ENCODE measurements at places on chromosomes 4 and X. TPM values are rescaled to one million over a fixed set of nuclear protein-coding genes. Genes with fewer than 3 reads are reported as not detected.

CCNB3 gene
- total RNA-seq, result 0.83 TPM

RBMXL3 gene
- total RNA-seq, result not detected

CXCL1 gene
- total RNA-seq, result 3.8 TPM

PAK3 gene
- total RNA-seq, result 10.8 TPM

GAGE12E gene
- not detected for total RNA-seq

PFKFB1 gene
- total RNA-seq, result 0.86 TPM

SHISA3 gene
- total RNA-seq, result 0.24 TPM

ZGRF1 gene
- total RNA-seq, result 24.8 TPM

SORCS2 gene
- total RNA-seq, result 13.4 TPM

STK32B gene
- total RNA-seq, result 3.0 TPM

SPARCL1 gene
- total RNA-seq, result 0.38 TPM
